ENCODE measurements at places on chromosomes 12 and 14.
A peak's percentile ranks its signal among the peaks of the same experiment; 100 is the strongest.

- DNase-seq, result no peak
Measured at GRCh38 chr12:39123580-39124253, 218.3 kb upstream of the CPNE8 start.

- DNase-seq, result no peak
Measured at GRCh38 chr12:68469113-68469512, 137.0 kb upstream of the MDM1 start.

GRCh38 chr14:101103321-101103901 lies 199.9 kb upstream of the RTL1 start:
- no peak for DNase-seq

DNA sequence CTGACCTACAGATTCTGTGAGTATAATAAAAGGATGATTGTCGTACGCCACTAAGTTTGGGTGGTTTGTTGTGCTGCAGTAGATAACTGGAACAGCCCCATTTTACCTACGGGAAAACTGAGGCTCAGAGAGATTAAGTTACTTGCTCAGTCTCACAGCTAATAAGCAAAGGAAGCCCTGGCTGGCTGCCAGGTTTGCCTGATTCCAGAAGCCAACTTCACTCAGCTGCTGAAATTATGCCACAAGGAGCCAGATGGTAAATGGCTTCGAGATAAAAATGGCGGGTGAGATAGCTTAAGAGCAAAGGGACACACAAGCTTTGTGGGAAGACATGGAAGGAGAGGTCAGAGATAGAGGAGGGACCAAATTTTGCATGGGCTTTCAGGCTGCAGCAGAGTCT lies 191.5 kb upstream of the NOS1 start:
- DNase-seq, result no peak

DNA sequence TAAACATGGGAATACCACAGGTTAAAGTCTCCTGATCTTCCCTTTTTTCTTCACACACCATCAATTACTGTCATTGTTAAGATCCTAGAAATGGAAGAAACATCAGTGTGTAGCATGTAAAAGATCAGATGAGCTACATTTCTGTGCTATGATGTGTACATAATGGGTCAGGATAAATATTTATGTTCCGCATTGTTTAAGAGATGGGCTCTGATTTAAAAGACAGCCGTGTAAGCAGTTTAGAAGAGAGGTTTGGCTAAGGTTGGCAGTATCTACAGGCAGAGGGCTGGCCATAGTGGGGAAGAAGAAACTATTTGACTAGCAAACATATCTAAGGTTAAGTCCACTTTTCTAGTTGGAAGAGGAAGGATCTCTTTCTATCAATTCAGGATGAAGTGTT lies 49.4 kb downstream of the LRRC9 start:
- no peak for DNase-seq

GRCh38 chr14:31660191-31660590 lies 99.0 kb downstream of the NUBPL start:
- no peak for DNase-seq

DNA sequence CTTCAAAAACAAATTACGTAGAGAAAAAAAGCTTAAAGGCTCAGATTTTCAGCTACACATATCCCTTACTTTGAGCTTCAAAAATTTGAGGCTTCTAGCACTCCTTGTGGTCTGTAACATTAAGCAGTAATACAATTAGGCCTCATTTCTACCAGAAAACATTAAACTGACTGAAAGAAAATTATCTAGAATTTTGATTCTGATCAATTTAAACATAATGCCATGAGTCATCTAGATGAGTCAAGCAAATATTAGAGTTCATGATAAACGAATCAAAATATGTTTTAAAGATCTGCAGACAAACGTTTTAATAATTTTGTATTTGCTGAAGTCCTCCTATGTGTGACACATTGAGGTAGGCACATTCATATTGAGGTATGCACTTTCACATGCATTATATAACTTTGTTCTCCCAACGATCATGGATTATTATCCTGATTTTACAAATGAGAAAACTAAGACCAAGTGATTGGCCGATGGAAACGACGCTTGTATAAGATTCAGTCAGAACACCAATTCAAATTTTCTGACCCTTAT lies 4.3 kb downstream of the OSBPL8 start:
- no peak for DNase-seq

- no peak for DNase-seq
Measured at GRCh38 chr14:95255487-95255886, 64.2 kb downstream of the CLMN start.

GRCh38 chr14:93527203-93527607 lies 96.5 kb downstream of the UNC79 start:
- no peak for DNase-seq

- DNase-seq, result peak; percentile 60
Measured at GRCh38 chr14:58414845-58415244, 12.5 kb downstream of the TIMM9 start.

DNA sequence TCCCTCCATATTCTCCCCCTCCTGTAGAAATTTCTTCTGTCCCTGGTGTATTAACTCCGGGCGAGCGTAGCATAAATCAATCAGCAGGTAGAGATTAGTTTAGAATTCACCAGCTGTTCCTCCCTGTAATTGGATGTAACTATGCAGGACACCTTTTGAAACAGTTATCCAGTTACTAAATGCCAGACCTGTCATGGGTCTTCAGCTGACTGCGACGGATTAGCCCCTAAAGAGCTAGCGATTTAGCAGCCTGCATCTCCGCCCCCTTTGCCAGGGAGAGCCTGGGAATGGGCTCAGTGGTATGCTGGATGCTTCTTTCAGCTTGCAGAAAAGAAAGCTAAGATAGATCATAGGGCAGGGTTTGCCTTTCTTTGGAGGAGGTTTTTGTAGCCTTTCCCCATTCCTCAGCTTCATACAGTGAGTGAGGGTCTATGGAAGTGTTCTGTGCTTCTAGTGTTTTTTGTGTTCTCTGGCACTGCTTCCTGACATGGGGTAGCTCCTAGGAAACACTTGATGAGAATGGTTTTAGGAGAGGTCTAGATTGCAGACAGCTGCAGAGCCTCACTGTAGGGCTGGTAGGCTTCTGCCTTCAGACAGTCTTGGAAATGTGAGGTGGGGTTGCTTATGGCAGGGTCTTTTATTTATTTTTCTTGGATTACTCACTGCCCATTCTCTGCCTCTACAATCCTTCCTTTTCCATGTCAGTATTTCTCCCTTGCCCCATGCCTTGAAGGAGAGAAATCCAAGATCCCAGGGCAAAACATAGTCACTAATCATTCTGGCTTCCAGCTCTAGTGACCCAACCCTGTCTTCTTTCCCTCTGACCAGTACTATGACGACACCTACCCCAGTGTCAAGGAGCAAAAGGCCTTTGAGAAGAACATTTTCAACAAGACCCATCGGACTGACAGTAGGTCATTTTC lies 16.7 kb downstream of the COPZ1 start:
- no peak for DNase-seq

- DNase-seq, result no peak
Measured at GRCh38 chr14:91947475-91948184, at the start of gene FBLN5. FBLN5 (minus strand) TSS chr14:91947694; CDS start chr14:91947229, 465 bp downstream.

GRCh38 chr12:77325511-77326236 lies 260.3 kb upstream of the E2F7 start:
- DNase-seq, result no peak

DNA sequence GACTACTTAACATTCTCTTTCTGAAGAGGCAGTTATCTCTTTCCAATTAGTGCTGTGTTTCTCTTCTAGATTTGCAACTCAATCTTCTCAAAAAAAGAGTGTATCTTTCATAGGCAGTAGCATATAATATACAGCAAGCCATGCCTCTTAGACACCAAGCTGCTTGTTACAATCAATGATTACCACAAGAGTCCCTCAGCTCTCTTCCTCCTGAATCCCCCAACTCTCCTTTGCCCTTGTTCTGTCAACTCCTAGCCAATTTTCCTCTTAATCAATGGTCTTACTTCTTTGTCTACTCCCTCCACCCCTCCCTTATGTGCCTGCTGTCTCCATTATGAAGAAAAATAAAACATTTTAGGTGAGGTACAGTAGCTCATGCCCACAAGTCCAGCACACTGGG lies 2.6 kb downstream of the TMTC1 start:
- no peak for DNase-seq

GRCh38 chr14:25658988-25659387 lies 609.0 kb upstream of the STXBP6 start:
- no peak for DNase-seq

- no peak for DNase-seq
Measured at GRCh38 chr12:107242189-107242588, 148.8 kb upstream of the CRY1 start.
